CD4-positive, alpha-beta memory T cell (primary cell): ENCODE measurements at places on chromosomes 4 and X.

DNA sequence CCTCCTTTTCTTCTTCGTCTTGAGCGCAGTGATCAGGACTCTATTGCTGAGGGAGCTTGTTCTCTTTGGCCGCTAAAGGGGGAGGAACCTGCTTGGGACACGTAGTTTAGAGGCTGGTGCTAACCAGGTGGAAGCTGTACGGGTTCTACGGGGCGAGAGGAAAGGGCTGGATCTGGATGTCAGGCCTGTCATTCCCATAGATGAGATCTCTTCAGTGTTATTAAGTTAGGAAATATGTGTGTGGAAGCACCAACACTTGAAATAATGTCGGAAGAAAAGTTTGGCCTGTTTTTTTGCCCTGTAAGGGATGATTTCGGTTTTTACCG, 643 bp downstream of the SRP72 start:
- no peak for DNase-seq

DNA sequence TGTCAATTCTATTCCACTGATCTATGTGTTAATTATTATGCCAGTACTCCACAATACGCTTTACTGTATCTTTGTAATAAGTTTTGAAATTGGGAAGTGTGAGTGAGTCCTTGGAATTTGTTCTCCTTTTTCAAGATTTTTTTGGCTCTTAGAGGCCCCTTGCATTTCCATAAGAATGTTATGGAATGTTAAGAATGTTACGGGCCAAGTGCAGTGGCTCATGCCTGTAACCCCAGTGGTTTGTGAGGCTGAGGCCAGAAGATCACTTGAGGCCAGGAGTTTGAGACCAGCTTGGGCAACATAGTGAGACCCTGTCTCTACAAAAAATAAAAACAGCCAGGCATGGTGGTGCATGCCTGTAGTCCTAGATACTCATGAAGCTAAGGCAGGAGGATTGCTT, 167.6 kb upstream of the CXorf66 start:
- no peak for DNase-seq

- no peak for DNase-seq
These were observed 568.1 kb upstream of the DIPK2B start for GRCh38 chrX:45768666-45769236.

DNA sequence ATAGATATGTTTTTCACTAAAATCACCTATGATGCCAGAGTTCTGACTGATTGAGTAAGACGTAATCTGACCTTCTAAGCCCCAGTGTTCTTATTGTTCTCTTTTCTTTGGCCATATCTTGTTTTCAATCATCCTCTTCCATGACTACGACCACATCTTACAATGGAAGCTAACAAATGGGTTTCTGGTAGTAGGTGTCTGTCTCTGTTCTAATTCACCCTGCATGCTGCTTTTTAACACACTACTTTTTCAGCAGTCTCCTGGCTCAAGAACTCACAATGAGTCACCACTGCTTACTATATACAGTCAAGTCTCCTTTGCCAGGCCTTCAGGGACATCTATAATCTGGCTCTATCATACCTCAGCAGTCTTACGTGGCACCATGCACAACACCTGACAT, 146.1 kb downstream of the NEXMIF start:
- DNase-seq: no peak

DNA sequence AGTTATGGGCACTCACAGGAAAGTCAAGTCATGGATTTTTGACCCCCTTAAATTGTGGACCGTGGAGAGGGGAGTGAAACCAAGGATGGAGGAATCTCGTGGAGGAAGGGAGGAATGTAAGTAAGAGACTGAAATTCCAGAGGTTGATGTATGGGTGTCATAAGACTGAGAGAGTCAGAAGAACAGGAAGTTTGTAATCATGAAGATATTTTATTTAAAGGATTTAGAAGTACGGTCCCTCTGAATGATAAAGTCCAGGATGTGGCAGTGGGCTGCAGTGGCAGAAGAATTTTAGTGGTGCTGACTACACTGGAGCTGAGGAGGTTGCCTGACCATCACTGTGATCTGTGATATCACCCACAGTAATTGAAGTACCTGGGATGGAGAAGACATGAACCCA, 57.8 kb downstream of the DCLK2 start:
- DNase-seq: no peak

- DNase-seq: no peak
These were observed 107.7 kb upstream of the HUWE1 start for GRCh38 chrX:53794181-53794580.

GRCh38 chrX:36445566-36445965, 526.0 kb downstream of the CFAP47 start:
- DNase-seq: no peak

GRCh38 chrX:11059933-11060332, 51.2 kb upstream of the HCCS start:
- DNase-seq: no peak

DNA sequence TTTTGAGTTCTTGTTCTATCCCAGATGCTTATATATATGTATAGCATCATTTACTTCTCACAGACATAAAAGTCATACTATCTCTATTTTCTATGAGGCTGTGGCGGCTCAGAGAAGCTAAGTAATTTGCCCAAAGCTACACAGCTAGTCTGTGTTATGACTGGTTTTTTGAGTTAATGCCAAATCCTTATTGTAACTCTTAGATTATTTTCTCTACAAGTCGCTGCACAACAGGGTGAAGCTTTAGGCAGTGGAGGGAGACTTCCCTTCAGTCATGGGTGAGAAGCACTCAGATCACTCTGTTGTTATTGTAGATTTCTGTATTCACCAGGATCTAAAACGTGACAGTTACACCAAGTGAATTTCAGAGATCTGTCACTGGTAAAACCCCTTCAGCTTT, 48.1 kb downstream of the WWC2 start:
- no peak for DNase-seq

DNA sequence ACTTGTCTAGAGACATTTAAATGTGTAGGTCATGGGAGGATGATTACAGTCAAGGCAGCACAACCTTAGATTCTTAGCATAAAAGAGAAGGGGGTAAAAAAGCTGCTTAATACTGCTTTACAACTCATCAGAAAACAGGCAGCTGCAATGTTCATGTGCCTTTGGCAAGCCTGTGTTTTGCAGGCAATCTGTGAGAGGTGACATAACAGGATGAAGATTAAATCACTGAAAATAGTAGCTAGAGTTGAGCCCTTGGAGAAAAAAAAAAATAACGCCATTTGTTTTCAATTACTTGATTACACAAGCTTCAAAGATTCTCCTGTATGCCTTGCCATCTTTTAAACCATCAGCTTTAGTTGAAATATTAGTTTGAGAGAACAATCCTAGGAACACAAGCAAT, 847.6 kb upstream of the LCORL start:
- no peak for DNase-seq

GRCh38 chr4:128311659-128312403, 24.2 kb upstream of the PGRMC2 start:
- DNase-seq: no peak
